Activated naive CD4-positive, alpha-beta T cell treated with anti-CD3 and anti-CD28 coated beads, Interleukin-2, amount 50 U/mL, for 16 hours (primary cell): ENCODE measurements at places on chromosomes 6 and 20.

GRCh38 chr20:17142666-17143065, 84.2 kb upstream of the PCSK2 start:
- DNase-seq: no peak

DNA sequence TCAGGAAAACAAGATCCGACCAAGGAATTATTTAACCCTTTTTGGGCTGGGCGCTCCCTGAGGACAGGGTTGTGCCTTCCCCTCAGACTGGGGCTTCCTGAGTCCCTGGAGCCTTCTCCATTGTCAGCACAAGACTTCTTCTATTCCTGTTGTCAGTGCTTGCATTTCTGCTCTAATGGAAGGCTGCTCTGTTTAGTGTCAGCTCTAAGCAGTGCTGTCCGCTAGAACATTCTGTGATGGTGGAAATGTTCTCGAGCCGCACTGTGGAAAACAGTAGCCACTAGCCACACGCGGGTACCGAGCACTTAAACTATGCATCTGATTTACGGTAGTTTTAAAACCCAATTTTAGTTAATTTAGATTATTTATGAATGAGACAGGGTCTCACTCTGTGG, 64.0 kb downstream of the VEGFA start:
- DNase-seq: no peak

DNA sequence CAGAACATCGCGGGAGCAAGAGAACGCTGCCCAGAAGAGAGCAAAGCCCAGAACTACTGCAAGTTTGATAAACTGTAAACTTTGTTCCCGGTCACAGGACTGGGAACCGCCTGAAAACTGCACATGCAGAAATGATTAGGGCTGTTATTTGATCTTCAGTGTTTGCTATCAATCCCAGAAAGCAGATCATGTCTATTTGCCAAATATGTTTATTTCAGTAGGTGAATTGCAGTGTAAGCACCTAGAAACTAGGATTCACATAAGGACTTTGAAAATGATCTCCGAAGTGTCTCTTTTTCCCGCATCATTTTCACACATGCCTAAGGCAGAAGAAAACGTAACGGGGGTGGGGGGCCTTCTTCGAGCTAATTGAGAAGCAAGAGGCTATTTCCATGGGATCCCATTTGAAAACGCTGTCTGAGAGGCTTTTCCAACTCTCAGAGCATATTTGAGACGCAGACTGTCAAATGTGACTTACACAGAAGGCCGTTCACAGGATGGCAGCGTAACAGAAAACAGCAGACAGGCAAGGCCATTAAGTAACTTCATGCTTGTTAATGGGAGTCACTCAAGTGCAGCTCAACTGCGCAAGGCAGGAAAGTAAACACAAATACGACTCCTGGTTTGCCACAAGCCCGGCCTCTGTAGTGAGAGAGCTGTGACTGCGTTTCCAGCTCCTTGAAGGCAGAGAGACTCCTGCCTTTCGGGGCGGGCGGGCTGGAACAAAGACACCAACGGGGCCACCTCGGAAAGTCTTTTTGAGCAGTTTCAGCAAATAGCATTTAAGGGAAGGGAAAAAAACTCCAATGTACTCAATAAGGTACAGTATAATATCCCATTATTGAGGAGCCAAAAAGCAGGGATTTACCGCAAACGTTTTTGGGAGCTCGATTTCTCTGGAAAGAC, 144.7 kb upstream of the ZNF217 start:
- no peak for DNase-seq

DNA sequence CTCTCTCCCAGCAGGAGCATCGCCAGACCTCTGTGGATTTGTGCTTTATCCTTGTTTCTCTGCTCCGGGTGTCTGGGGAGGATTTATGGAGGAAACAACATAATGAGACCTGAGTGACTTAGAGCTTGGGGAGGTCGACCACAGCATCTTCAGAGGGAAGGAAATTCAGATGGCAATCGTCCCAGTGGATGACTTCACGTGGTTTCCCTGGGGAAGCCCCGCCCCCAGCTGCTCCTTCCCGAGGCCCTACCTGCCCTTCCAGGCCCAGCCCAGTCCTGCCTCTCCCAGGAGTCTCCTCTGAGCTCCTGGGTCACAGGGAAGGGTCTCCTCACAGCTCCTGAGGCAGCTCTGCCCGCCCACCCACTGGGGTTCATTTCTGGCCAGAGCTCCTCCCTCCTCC, 430.3 kb upstream of the SULF2 start:
- no peak for DNase-seq

- no peak for DNase-seq
Observed at GRCh38 chr6:41557335-41557734, 11.2 kb downstream of the FOXP4 start.

- DNase-seq: no peak
Observed at GRCh38 chr20:44552050-44552449, 30.2 kb upstream of the SERINC3 start.

- no peak for DNase-seq
Observed at GRCh38 chr20:3896302-3896701, 7.1 kb downstream of the PANK2 start.

DNA sequence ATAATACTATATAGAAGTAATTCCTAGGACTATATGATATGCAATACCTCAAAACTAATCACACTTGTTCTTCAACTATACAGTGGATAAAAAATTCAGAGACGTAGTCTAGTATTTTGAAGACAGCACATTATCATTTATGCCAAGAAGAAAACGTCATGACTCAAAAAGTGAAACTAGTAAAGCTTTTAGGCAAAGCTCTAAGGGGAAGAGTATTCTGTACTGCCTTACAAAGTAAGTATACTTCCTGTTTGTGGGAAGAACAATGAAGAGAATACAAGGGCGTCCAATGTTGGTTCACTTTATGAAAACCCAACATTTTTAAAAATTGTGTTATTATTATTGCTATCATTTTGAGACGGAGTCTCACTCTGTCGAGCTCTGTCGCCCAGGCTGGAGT, 27.9 kb downstream of the LOC128125822 start:
- DNase-seq: no peak

- no peak for DNase-seq
Observed at GRCh38 chr6:150531957-150532356, 67.7 kb upstream of the PLEKHG1 start.

DNA sequence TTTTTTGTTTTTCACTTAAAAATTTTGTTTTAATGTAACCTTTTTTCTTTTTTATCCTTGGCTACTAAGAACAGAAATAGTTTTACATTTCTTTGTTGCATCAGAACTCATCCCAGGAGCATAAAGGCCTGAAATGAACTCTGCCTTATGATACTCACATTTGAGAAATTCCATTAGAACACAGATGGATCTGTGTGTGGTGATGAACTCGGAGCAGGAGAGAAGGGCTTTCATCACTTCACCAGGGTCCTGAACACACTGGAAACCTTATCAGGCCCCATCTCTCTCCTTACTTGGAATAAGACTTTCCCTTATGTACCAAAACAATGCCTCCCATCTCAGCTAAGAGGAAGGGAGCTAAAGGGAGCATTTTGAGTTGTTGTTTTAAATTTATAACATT, 139.4 kb downstream of the PHF3 start:
- no peak for DNase-seq

GRCh38 chr20:1854246-1854645, 41.0 kb upstream of the SIRPA start:
- no peak for DNase-seq

DNA sequence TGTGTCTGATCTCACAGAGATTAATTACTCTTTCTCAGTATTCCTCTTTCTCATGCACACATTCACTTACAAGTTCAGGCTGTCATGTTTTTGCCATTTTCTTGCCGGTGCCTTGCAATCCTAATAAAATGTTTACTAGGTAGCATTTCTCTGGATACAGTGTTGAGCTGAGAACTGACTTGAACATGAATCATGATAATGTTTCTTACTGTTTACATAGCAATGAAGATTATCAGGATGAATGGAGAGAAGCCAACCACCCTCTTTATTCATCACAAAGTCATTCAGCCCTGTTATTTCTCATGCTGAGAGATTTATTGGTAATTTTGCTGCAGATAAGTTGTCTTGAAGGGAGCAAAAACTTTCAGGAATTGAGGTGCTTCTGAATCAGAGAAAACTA, 185.5 kb upstream of the ECI2 start:
- no peak for DNase-seq

DNA sequence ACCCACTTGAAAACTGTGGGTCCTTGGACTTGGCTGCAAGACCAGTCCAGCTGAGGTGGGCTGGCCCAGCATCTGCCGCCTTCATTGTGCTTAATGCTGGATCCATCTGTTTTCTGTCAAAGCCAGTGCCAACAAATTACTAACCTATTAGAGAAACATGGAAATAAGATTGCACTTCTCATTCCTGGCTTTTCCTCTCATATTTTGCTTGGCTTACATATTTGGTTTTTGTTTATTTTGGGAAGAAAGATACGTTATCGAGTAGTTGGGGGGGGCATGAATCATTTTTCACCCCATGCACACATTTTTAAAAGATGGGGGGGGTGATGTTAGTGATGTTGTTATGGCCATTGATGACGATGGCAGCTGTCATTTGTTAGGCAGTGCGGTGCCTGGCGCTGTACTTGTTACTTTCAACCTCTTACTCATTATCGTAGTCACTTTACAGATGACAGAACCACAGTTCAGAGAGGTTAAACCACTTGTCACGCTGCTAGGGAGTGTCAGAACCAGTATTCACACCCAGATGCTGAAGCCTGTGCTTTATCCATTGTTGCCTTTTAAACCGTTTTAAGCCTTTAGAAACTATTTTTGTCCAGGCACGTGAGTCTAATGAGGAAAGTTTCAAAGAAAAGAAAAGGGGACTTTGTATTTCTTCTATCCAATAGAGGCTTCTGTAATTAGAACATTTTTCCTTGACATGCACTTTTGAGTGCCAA, 180.0 kb downstream of the TMEM242 start:
- DNase-seq: no peak

GRCh38 chr6:119028091-119028490, 50.4 kb downstream of the FAM184A start:
- DNase-seq: no peak

GRCh38 chr20:19815553-19815991, 57.5 kb downstream of the RIN2 start:
- no peak for DNase-seq

DNA sequence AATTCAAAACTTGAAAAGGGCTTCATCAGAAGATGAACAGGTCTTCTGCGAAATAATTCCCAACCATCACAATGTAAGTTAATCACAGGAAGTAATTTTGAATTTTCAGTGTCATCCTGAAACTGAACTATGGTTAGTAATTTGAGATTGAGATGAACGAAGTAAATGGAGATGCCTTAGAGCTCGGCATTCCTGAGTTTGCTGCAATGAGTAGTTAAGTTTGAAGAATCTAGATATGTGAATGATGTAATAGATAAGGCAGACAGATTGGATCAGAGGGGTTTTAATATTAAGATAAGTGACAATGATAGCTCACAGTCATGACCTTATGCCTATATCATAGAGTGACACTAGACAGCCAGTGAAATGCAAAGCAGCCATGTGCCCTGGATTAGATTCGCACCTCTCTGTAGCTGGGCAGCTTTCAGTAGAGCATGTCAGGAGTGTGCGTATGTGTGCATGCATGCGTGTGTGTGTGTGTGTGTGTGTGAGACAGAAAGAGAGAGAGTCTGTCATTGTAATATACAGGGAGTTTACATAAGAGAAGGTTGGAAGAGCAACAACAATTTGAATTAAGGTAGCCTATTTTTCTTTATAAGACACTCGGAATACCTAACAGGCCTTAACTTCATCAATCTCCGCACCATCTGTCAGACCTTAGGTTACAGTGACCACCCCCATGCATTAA, 233.0 kb downstream of the GMPR start:
- DNase-seq: no peak

GRCh38 chr6:2224847-2225382, 20.5 kb downstream of the GMDS start:
- no peak for DNase-seq

DNA sequence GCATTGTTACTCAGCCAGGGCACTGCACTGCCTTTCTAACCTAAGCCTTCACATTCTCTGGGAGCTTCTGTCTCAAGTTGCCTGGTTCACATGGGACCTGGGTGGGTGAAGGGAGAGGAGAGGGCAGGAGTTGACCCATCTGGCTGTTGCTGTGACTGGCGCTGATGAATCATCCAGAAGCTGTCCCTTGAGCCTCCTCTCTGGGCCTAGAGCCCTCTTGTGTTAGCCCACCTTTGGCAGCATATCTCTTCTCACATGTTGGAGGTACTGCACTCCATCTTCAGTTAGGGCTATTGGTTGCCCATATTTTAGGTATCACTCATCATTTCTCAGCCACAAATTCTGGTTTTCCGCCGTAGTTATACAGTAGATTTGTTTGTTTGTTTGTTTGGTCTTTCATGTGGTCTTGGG, 19.8 kb downstream of the XRN2 start:
- DNase-seq: no peak

- no peak for DNase-seq
Observed at GRCh38 chr6:45959534-45960145, 56.0 kb downstream of the CLIC5 start.

DNA sequence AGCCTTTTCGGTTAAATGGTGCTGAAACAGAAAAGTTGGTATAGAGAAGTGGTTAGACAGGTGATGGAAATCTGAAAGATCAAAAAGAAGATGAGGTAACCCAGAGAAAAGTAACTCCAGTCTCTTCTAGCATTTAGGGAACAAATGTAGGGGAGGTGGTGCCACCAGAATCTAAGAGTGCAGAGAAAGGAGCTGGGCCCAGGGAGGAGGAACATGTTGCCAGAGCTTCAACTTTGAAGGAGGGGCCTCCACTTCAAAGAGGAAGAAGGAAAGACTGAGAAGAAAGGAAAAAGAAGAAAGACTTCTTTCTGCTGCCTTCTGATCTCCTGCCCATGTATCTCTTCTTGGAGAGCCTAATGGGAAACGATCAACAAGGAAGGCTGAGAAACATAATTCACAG, 23.5 kb upstream of the ATRN start:
- DNase-seq: no peak

DNA sequence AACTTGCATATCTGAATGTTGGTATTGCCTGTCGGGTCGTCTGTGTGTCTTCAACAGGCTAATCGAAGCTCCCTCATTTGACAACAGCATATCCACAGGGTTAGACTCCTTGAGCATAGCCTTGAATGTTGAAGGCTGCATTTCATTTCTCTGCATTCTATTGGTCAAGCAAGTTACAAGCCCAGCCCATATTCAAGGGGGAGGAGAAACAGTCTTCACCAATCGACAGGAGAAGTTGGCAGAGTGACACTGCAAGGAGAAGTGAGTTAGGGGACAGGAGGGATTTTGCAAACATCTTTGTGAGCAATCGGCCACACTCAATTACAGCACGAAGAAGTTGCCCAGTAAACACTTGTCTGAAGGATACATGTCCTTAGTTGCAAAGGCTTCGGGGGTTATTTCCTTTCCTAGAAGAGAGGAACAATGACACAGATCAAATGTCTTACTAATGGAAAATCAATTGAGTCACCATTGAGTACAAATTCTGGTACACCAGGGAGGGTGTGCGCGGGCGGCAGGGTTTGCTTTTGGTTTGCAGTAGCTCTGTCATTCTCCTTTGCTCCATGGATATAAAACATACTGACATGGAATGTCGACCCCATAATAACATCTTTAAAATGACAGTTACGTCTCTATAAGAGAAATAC, 60.6 kb upstream of the NT5E start:
- DNase-seq: peak; percentile 13
